Activated T-helper 1 cell treated with anti-CD3 and anti-CD28 coated beads, Interleukin-2, amount 50 U/mL, for 16 hours (primary cell): ENCODE measurements at places on chromosomes 2 and 18.

DNA sequence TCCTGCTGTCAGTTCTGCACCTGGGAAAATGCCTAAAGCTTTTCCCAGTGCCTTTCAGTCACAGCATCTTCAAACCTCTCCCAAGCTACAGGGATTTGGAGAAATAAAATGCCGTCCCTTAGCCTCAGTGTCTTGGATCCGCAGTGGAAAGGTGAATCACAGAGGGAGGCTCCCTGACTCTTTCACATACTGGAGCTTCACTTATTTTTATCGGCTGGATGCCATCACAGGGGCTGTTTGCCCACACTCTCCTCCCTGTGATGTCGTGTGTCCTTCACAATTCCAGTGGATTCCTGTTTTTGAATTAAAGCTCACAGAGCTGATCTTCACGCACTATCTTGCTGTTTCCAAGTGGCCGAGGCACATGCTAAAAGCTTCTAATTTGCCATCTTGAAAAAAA is 1303.1 kb upstream of the DDX18 start:
- DNase-seq: no peak

- DNase-seq: no peak
These were observed 19.1 kb downstream of the KCNE4 start for GRCh38 chr2:223071139-223071538.

DNA sequence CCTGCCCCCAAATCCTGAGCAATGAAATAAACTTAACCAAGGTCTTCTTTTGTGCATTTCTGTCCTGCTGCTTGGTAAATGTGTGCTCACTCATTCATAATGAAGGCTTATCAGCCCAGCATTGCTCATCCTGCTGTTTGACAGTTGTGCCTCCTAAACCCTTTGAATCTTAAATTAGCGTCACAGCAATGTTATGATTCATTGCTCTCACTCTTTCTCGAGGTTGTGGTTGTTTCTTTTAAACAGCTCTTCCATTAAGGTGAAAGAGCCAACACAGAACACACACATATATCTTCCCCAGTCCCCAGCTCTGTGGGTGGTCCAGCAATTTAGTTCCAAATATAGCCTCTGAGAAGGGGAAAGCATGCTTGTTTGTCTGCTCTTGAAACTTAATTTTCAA is 84.0 kb downstream of the EVA1A start:
- no peak for DNase-seq

- no peak for DNase-seq
These were observed 142.6 kb downstream of the RTP5 start for GRCh38 chr2:242011991-242012764.

GRCh38 chr2:57126410-57126809 is 920.2 kb upstream of the VRK2 start:
- DNase-seq: no peak

- no peak for DNase-seq
These were observed 16.5 kb upstream of the CYTIP start for GRCh38 chr2:157460384-157460837.

- no peak for DNase-seq
These were observed 9.6 kb downstream of the CNDP2 start for GRCh38 chr18:74505776-74506175.

- no peak for DNase-seq
These were observed 15.2 kb downstream of the OTOF start for GRCh38 chr2:26462511-26463243.

- no peak for DNase-seq
These were observed 237.9 kb downstream of the BABAM2 start for GRCh38 chr2:28128281-28128950.

DNA sequence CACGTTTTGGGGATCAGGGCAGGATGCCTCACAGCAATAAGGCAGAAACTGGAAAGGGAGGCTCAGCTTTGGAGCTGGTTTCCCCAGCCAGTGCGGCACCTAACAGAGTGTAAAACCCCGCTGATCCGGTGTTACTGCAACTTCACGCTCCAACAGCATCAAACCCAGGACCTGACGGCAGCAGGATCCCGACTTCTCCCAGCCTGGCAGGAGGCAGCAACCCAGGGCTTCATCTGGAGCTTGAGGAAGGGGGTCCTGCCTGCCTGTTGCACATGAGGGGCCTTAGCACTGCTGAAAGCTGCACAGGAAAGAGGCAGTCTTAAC is 209.8 kb downstream of the MGAT5 start:
- no peak for DNase-seq

GRCh38 chr2:165312999-165313398 is 73.8 kb downstream of the SCN2A start:
- DNase-seq: no peak

- no peak for DNase-seq
These were observed 260.6 kb downstream of the ANAPC1 start for GRCh38 chr2:111623380-111623779.

GRCh38 chr2:57180678-57181077 is 865.9 kb upstream of the VRK2 start:
- DNase-seq: no peak

- DNase-seq: no peak
These were observed 207.6 kb upstream of the VWC2L start for GRCh38 chr2:214203214-214203613.

- DNase-seq: no peak
These were observed 488.2 kb upstream of the RAB6C start for GRCh38 chr2:129491308-129491707.

DNA sequence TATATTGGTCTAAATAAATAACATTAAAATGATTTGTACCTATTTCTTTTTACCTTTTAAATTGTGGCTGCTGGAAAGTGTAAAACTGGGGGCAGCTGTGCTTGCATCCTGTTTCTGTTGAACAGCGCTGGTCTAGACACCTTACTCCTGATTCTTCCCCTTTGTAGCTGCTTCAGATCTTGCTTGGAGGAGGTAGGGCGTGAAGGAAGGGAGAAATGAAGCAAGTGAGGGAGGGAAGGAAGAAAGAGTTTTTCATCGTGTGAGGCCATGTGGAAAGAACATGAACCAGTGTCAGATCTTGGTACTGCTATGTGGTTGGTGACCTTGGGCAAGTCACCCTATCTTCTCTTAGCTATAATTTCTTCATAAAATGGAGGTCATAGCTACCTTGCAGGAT is 89.0 kb upstream of the SEC11C start:
- no peak for DNase-seq

GRCh38 chr2:8241317-8241716 is 440.5 kb upstream of the ID2 start:
- DNase-seq: no peak

GRCh38 chr2:144943986-144944385 is 424.1 kb upstream of the ZEB2 start:
- DNase-seq: no peak

- no peak for DNase-seq
These were observed 16.9 kb upstream of the ALPP start for GRCh38 chr2:232361646-232362045.

DNA sequence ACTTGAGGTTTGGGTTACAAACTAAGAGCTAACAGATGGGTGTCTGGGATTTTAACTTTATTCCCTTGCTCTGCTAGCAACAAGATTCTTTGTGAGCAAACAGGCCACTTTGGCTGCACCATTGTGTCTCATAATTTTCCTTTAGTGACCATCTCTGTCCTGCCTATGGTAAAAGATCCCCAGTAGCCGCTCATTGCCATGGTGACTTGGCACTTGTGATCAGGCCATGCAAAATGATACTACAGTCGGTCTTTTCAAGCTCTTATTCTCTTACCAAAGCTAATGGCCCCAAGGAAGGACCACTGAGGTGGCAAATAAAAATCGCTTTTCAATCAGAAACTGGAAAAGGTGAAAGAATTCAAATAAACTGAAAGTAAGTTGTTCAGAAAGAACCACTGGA is 836.9 kb downstream of the MBD2 start:
- DNase-seq: no peak

DNA sequence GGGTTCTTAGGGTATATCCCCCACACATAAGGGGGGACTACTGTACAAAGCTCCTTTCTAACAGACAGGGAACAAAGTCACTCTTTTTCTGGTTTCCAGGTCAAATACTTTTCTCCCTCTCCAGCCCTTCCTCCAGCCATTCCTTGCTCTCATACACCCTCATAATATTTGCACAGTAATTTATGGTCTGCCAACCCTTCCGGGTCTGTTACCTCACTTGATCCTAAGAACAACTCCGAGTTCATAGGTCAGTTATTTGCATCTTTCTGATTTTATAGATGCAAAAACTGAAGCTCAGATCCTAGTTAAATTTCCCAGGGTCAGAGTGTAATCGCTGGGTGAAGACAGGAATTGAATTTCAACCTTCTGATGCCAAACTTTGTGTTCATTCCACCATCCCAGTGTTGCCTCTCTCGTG is 14.8 kb upstream of the MATN3 start:
- no peak for DNase-seq

DNA sequence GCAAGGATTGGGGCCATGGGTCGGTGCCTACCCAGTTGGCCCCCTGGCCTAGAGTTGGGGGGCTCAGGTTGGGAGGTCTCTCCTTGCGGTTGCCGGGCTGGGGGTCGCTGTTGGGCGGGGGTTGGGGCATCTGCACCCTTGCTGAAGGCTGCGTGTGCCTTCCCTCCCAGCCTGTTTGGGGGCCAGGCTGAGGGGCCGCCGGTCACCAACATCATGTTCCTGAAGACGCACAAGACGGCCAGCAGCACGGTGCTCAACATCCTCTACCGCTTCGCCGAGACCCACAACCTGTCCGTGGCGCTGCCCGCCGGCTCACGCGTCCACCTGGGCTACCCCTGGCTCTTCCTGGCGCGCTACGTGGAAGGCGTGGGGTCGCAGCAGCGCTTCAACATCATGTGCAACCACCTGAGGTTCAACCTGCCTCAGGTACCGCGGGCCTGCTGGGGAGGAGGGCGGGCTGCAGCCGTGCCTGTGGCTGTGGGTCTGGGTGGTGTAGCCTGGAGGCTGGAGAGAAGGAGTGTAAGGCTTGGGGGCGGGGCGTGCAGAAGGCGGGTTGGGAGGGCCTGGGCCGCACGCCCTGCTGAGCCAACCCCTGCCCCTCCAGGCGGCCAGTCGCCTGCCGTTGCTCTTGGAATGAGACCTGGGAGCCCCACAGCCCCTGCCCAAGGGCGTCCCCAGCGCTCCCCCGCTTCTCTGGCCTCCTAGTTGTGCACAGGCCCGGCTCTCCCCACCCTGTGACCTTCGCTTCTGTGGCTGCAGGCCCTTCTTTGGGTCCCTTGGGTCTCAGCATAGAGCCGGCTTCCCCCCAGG is 7.2 kb upstream of the NEU4 start:
- DNase-seq: no peak

- DNase-seq: no peak
These were observed 33.5 kb downstream of the PTPN18 start for GRCh38 chr2:130389358-130389757.

DNA sequence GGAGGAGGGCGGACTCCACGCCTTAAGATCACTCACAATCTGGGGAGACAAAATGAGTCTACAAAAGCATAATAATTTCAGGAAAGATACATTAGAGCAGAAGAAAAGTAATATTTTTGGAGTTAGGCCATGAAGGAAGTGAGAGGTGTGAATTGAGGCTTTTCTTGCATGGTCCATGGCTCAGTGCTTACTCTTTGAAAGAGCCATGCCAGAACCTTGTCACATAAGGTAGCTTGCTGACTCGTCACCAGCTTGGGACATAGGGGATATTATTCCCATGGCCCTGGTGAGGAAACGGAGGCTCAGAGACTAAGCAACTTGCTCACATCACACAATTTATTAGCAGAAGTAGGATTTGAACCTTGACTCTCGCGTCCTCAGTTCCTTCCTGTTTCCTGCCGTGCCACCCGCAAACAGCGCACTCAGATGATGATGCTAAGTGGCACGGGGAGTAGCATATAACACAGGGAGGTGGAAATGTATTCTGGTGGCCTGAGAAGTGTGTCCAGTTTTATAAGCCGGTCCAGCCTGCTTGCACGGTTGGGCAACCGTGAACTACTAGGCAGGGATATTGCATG is 312.2 kb upstream of the EPAS1 start:
- no peak for DNase-seq

DNA sequence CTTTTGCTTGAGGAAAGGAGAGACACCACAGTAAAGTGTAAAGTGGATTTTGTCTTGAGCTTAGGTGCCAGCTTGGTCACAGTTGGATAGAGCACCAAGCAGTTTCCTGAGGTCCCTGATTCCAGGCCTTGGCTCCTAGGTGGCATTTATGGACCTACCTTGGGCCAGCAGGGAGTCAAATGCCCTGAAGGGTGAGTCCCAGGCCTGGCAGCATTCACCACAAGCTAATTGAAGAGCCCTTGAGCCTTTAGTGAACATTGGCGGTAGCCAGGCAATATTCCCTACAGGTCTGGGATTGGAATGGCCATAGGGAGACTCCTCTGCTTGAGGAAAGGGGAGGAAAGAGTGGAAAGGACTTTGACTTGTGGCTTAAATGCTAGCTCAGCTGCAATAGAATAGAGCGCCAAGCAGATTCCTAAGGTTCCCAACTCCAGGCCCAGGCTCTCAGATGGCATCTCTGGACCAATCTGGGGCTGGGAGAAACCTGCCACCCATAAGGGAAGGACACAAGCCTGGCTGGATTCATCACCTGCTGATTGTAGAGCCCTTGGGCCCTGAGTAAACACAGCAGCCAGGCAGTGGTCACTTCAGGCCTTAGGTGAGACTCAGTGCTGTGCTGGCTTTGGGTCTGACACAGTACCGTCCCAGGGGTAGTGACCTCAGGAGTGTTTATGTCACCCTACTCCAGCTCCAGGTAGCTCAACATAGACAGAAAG is 137.5 kb upstream of the OTOS start:
- no peak for DNase-seq

- no peak for DNase-seq
These were observed 242.9 kb upstream of the TMEFF2 start for GRCh38 chr2:192437653-192438052.

DNA sequence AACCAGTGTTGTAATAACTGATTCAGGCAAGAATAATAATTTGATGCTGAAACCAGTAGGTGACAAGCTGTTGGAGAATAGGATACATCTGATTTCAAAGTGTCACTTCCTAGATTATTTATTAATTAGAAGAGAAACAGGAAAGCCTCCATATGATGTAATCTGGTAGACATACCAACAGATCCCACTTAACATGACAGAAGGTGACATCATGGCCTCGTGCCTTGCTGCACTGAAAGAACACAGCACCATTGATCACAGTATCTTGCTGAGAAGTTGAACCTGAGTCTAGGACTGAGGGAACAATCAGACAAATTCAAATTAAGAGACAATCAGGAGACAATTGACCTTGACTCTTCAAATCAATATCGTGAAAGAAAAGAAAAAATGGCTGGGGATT is 131.6 kb upstream of the DLGAP1 start:
- no peak for DNase-seq

DNA sequence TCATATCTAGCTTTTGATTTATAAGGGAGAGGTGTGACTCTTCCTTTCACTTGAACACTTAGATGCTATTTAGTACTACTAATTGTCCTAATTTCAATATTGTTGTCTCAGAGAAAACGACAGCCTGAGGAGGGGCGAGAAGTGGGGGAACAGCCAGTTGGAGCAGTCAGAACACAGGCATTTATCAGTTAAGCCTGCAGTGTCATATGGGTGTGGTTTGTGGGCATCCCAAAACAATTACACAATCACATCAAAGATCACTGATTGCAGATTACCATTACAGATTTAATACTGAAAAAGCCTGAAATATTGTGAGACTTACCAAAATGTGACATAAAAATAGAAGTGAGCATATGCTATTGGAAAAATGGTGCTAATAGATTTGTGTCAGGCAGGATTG is 15.8 kb downstream of the TMEM131 start:
- DNase-seq: no peak

- no peak for DNase-seq
These were observed 389.6 kb downstream of the TGIF1 start for GRCh38 chr18:3839581-3839981.
